Fibroblast of skin of left biceps (primary cell): ENCODE measurements at places on chromosomes 4 and X.

DNA sequence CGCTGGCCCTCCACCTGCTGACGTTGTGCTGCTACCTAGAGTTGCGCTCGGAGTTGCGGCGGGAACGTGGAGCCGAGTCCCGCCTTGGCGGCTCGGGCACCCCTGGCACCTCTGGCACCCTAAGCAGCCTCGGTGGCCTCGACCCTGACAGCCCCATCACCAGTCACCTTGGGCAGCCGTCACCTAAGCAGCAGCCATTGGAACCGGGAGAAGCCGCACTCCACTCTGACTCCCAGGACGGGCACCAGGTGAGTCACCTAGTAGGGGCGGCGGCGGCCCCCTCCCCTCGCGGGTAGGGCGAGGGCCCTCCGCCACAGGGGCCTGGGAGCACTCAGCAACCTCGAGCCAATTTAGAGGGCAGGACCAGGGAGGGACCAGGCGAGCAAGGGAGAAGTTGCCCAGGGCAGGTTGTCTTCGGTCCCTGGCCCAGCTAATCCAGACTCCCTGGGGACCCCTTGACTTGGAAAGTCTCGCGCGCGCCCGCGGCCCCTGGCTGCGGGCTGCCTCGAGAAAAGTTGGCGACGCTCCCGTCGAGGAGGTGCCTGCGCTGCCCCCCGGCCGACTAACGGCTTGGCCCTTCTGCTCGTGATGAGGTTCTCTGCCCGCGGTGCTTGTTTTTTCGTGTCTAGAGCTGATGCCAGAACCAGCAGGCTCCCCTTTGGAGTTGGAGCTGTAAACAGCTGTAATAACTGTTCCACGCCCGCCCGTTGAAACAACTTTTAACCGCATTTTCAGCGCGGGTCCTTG is 717 bp downstream of the EDA start:
- DNase-seq = no peak

- peak; percentile 88 for DNase-seq
These were observed 466.6 kb downstream of the INPP4B start for GRCh38 chr4:142379277-142380051.

DNA sequence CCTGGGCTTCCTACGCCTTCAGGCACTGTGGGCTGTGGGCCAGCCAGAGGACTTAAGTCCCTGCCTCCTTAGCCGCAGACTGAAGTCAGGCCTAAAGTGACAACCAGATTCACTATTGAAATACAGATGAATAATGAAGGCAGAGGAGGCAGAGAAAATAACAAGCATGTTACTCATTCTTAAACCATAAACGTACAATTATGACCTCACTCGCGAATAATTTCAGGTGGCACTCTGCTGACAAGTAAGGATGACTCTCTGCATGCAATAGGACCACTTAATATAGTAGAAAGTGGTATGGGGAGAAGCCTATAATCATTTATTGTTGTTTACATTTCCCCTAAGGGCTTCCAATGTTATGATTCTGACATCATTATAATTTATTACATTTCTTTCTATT is 409.2 kb upstream of the FGF13 start:
- DNase-seq = no peak

- no peak for DNase-seq
These were observed 33.9 kb downstream of the AFF2 start for GRCh38 chrX:148534291-148534690.

- DNase-seq = no peak
These were observed 118.7 kb downstream of the ENPP6 start for GRCh38 chr4:184099000-184099399.

DNA sequence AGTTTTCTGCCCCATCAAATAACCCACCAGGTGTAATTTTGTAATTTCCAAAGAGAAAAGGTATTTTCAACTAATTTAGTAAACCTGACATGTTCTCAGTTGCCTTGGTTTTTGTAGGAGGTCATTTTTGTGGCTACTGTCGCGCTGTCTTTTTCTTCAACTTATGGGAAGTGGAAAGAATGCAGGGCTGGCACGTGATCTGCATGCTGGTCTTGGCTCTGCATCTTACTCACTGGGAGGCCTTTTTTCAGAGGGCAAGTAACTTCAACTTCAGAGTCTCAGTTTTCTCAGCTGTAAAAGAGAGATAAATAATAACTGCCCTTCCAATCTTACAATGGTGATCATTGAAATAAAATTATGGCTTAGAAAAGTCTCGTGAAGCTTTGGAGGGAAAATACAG is 109.9 kb upstream of the SMIM10 start:
- DNase-seq = no peak

DNA sequence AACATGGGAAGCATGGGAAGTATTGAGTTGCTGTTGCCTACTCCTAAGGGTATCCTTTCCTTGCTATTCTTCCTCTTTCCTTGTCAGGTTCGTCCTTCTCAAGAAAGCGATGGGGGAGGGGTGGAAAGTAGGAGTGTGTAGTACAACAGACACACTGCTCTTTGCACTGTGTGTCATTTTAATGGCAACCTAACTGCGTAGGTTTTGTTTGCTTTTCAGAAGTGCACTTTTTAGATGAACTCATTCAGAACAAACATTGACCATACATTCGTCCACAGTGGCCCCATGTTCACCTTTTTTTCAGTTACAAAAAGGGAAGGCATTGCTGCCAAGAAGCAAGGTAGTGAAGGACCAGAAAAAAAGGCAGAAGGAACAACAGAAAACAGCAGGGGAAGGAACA is 10.2 kb upstream of the YIPF6 start:
- no peak for DNase-seq

DNA sequence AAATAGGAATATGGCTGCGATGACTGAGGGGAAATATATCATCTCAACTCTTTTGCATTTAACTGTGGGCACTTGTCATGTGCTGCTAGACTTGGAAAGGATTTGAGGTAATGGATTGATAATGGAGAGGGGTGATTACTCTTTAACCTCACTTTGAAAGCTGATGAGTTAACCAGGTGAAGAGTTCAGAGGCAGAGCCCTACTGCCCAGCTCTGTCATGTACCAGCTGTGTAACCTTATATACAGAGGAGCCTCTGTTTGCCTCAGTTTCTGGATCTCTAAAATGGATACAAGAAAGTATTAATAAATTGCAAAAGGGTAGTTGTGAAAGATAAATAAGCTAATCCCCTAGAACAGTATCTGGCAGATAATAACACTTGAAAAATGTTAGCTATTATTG is 51.5 kb downstream of the WDR19 start:
- DNase-seq = no peak

DNA sequence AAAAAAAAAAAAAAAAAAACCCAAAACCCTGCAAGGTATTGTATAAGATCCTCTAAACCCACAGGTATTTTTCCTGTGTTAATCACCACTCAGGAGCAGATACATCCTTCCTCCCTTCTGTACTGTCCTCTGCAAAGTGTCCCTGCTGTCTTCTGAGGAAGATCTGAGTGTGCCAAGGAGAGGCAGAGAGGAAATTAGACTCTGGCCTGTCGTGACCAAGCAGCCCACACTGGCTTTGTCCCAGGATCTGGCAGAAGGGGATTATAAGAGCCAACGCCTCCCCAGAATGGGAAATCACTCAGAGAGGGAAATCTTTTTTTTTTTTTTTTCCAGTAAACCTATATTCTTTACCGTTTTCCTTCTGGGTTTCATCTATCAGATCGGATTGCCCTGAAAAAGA is 39.6 kb downstream of the PTCHD1 start:
- no peak for DNase-seq

DNA sequence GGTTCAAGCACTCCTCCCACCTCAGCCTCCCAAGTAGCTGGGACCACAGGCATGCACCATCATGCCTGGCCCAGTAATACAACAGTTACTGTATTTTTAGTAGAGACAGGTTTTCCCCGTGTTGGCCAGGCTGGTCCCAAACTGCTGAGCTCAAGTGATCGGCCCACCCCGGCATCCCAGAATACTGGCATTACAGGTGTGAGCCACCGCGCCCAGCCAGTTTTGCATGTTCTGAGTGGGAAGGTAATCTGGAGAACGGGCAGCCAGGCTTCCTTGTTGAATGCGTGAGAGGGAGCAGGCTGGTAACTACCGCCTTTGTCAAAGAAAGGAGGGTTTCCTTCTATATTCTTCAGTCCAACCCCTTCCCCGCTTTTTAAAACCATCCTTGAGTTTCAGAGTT is 9.1 kb downstream of the NOCT start:
- DNase-seq = no peak

DNA sequence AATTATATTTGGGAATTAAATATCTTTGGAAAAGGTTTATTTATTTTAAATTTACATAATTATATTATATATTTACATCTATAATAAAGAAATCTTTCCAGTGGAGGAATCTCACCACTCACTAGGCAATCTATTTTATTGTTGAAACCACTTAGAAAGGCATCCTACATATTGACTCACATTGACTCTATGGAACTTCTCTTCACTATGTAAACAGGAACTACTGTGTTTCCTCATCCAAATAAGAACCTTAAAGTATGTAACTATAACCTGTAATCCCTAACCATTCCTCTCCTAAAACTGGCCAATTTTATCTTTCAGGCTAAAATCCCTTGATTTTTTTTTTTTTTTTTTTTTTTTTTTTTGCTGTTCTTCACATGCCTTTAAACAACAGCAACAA is 268.7 kb downstream of the MAPK10 start:
- DNase-seq = no peak

GRCh38 chrX:34893741-34894140 is 48.9 kb upstream of the FAM47B start:
- DNase-seq = no peak

GRCh38 chr4:102343964-102344519 is 1.2 kb downstream of the SLC39A8 start:
- DNase-seq = no peak

GRCh38 chr4:7964459-7964858 is 24.8 kb upstream of the AFAP1 start:
- DNase-seq = no peak

GRCh38 chr4:85084371-85085094 is 118.0 kb upstream of the WDFY3 start:
- DNase-seq = peak; percentile 28

DNA sequence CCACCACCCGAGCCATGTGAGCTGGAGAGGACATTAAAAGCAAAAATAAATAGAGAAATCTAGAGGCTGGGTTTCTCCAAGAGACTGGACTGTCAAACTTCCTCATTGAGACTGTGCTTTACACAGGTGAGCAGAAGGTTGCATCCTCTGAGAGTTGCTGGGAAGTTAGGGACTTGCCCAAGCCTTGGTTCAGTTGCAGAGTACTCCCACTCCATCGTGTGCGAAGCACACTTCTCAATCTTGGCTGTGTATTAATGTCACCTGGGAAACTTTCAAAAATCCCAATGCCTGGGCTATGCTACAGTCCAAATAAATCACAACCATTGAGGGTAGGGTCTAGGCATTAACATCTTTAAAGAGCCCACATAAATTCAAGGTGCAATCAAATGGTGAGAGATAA is 89.2 kb downstream of the ZNF330 start:
- DNase-seq = no peak

GRCh38 chr4:181822005-181822375 is 421.2 kb upstream of the TENM3 start:
- DNase-seq = no peak

GRCh38 chr4:173025131-173025530 is 143.5 kb upstream of the GALNT7 start:
- DNase-seq = peak; percentile 20
